ENCODE measurements at places on chromosomes 2 and 18.

- no peak for DNase-seq
Measured at GRCh38 chr2:121904656-121905055, 149.2 kb downstream of the TSN start.

- no peak for DNase-seq
Measured at GRCh38 chr18:48371854-48372602, 37.2 kb downstream of the ZBTB7C start.

GRCh38 chr2:157900203-157900602, 24.1 kb upstream of the ACVR1 start:
- DNase-seq: no peak

DNA sequence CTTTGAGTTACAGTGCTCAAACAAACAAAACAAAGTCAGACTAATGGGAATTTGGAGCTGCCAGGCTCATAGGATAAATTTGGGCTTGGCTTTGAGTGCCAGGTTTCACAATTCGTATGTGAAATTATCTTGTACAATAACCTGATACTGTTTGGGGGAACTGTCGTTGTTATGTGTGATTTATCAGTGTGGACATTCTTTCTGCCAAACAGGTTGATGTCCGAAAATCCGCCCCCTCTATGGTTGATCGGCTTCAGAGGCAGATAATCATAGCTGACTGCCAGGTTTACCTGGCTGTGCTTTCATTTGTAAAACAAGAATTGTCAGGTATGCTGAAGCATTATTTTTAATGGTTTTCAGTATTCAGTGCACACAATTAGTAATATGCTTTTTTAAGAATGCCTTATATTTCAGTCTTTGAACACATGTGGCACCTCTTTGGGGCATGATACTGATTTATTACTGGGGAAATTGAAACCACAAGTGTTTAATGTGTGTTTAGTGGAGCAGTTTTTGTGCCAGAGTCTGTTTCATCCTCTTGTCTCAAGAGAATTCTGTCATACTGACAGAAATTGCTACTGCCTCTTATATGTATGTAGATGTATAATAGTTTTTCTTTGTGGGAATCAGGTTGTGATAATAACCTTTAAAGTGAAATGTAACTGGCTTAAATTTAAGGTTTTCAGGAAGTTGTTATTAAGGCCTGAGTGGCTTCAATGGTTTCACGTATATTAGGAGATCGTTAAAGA, 54.6 kb downstream of the TTC39C start:
- no peak for DNase-seq

DNA sequence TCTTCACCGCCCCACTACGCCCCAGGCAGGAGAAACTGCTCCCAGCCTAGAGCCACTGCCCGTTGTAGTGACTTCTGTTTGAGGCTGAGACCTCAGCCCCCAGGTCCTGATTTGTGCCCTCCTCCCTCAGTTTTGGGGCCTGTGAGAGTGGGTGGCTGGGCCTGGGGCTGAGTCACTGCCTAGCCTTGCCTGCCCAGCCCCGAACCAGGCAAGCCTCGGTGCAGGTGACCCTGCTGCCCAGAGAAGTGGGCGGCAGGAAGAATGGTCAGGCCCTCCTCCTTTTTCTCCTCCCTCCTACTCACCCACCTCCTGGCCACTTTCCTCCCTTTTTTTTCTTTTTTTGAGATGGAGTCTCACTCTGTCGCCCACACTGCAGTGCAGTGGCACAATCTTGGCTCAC, 66.6 kb downstream of the ZFP36L2 start:
- DNase-seq: no peak

DNA sequence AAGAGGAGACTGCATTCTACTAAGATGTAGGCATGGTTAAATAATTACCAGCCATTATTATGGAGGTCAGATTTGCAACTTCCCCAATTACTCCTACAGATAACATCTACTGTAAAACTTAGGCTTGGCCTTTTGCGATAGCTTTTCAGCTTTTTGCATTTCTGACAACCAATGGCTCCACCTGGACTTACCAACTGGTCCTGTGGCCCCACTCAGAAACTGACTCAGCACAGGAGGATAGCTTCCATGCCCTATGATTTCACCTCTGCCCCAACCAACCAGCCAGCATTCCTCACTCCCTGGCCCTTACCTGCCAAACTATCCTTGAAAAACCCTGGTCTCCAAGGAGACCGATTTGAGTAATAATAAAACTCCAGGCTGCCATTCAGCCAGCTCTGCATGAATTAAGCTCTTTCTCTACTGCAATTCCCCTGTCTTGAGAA, 28.2 kb downstream of the TUBB6 start:
- DNase-seq: no peak

DNA sequence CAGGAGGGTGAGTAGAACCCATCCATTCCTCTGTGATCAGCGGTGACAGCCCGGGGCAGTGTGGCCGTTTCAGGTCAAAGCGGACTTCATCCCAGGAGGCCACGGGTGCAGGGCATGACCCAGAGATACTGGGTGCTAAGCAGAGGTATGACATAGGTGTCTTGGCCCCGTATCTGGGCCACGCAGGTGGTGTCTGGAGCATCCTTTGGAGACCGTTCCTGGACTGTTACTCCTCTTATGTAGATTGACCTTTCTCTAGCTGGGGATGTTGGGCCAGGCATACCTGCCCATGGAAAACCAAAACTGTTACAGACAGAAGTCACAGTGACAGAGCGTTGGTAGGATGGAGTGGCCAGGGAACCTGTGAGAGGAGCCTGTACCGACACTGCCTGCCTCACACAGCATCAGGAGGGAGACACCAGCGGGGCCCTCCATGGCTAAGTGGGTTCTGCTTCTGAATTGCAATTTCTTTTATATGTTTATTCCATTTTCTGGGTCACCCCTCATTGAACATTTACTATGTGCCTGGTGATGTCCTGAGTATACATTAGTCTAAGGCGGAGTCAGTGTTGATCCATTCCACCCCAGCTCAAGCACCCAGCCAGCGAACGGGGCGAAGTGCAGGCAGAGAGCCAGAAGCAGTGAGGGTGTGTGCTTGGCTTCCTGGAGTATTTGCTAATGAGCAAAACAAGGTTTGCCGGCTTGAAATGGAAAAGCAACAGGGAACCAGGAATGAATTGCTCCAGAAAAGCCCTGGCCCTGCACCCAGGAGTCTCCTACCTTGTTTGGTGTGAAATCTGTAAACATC, 141.7 kb downstream of the SH3RF3 start:
- no peak for DNase-seq

DNA sequence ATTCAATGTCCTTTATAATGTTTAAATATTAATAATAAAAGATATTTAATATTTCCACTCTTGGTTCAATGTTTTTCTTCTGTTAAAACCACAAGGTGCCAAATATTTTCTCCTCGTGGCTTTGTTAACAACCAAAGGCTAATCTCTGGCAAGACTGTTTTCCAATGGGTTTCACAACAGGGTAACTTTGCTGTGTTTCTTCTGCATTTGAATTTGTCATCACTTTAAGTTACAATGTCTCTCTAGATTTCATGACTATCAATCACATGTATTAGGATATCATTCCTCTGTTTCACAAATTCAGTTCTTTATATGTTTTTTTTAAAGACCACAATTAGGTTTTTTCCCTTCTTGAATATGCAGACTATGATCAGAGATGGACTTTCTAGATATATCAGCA, 469.8 kb upstream of the ACVR2A start:
- no peak for DNase-seq

DNA sequence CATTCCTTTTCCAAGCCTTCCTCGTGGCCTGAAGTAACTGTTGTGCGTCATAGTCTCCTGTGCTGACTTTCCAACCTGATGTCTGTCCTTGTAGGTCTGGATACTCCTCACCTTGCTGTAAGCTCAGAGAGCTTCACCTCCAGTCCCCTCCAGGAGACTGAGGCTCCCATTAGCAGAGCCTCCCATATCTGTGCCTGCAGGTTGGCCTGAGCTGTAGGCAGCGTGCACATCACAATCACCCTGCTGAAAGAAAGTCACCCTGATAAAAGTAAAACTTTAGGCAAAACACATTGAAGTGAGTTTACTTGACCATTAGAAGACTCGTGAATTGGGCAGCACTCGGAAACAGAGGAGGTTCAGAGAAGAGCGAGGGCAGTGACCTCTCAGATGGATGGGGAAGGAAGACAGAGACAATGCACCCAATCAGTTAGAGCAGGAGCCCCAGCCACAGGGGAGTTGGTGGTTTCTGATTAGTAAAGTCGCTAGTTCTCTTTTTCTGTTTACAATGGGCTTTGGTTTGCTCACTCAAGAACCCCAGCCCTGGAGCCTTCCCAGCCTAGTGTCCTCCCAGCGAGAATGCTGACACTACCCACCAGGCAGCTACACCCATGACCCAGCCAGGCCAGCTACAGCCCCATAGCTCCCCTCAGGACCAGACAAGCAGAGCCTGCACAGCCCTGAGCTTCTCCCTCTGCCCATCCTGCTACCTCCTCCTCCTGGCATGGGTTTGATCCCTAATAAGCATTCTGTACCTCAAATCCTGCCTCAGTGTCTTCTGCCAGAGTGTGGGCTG, 12.1 kb upstream of the TPO start:
- no peak for DNase-seq

DNA sequence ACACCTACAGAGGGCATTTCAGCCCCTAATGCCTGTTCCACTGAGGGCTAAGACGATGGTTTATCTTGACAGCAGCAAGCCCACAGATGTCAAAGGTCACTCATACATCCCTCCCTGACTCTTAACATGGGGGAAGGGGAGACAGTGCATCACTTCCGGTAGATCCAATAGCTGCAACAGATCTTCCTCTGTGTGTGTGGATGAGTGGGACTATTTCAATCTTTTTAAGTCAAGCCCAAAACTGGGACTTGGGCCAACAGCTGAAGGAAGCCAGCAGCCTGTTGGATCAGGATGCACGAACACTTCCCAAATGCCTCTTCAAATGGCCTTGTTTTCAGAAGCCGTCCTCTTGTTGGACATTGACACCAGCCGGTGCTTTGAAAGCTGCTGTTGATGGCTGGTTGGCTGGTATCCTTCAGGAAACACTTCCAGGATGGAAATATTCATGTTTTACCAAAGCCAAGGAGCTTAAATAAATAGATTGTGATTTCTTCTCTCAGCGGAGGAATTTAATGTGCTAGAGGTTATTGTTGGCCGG, 59.2 kb downstream of the IL1R2 start:
- DNase-seq: no peak

- no peak for DNase-seq
Measured at GRCh38 chr2:20584399-20585358, 66.2 kb downstream of the HS1BP3 start.

DNA sequence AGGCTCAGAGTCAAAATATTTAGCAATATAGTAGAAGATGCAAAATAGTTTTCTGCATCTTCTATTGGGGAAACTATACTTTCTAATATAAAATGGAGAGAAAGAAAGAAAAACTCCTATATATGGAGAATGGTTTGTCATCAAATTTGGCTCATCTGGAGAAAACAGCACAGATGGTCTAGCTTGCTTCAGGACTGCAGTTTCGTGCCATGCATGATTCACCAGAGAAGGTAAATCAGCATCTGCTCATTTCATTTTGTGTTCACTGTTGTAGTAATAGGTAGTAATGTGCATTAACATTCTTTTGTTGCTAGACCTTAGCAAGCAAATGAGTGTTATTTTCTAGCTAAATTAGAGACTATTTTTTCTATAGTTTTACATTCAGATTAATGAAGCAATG, 179.0 kb downstream of the ASXL3 start:
- DNase-seq: no peak

- no peak for DNase-seq
Measured at GRCh38 chr2:46669996-46670793, 190.8 kb downstream of the TMEM247 start.

GRCh38 chr18:6625481-6625880, 104.0 kb upstream of the ARHGAP28 start:
- no peak for DNase-seq

DNA sequence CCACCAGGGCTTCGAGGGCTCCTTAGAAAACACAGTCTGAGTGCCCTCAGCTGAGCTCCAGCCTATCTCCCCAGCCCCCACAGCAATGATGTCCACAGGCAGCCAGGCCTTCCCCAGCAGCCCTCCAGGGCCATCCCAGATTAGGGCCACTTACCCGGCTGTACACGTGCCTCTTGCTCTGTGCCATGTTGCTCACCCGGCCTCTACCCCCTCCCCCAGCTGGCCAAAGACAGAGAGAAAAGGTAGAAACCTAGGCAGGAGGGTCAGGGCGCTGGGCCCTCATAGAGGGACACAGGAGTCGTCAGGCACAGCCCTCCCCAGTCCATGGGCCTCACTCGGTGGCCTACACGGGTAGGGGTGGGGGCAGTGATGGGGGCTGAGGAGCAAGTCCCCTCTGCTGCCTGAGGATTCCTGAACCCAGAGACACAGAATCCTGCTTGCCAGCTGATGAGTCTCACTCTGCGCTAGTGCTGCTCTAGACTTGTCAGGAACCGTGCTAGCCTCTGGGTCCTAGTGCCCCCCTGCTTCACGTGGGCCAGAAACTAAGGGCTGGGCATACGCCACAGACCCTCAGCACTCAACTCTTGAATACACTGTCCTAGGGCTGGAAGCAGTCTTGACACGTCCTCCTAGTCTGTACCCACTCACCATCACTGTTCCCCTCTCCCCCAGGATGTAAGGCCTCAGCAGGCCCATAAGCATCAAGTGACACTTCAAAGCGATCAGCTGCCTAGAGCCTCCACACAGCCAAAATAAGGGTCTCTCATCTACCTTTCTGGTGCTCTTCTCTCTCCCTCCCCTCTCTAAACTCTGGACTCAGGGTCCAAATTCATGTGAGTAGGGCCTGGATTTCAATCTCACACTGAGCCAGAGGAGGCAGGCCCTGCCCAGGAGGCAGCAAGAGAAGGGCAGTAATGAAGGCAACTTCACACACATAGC, at the start of gene DCTN1:
TSS of gene DCTN1 (minus strand) at position 461 of the 939 bp plus-strand sequence. CDS start at position 187, 274 bp downstream.
- DNase-seq: no peak

DNA sequence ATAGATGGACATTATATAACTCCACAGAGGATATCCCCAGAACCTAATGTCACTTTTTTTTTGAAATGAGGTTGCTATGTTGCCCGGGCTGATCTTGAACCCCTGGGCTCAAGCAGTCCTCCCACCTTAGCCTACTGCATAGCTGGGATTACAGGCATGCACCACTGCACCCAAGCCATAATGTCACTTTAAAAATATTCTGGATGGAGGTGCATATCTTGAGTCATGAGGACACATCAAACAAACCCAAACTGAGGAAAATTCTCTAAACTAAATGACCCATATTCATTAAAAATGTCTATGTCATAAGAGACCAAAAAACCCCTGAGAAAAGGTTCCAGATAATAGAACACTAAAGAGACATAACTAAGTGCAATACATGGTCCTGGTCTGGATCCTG, 36.3 kb downstream of the OSGEPL1 start:
- no peak for DNase-seq

GRCh38 chr18:41790687-41791086, 164.3 kb upstream of the PIK3C3 start:
- DNase-seq: no peak

Measured in stimulated activated CD4-positive, alpha-beta T cell treated with anti-CD3 and anti-CD28 coated beads, TNF-alpha, amount 100 ng/mL, for 4 hours (primary cell).